Left lung (tissue), 14 donors: ENCODE measurements at places on chromosomes 13 and 19.

- peak; percentile 74 for DNase-seq
These were observed 221.2 kb upstream of the SOX1 start for GRCh38 chr13:111845621-111846351.

- DNase-seq, result no peak
These were observed 85.9 kb downstream of the MBNL2 start for GRCh38 chr13:97307882-97308624.

DNA sequence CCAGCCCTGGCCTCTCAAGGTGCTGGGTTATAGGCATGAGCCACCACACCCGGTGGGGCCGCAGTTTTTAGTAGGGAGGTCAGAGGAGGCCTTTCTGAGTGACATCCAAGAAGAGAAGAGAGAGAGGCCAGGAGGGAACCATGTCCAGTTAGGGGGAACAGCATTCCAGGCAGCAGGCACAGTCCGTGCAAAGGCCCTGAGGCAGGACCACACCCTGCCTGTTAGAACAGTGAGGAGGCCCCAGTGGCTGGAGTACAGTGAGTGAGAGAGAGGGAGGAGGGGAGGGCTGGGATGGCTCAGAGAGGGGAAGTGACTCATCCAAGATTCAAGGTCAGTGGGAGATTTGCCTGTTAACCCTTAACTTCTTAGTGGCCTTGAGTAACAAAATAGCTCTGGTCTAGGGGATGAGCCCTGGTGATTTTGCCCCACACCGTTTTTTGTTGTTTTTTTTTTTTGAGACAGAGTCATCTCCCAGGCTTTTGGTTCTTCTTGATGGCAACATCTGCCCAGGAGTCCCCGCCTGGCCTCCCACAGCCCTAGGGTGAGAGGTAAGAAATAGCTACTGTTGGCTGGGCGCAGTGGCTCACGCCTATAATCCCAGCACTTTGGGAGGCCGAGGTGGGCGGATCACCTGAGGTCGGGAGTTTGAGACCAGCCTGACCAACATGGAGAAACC, 2.7 kb upstream of the PLIN3 start:
- DNase-seq, result no peak

GRCh38 chr13:63838366-63839110, 2422.9 kb upstream of the PCDH20 start:
- no peak for DNase-seq
